ENCODE measurements at places on chromosomes 12 and 14.
A peak's percentile ranks its signal among the peaks of the same experiment; 100 is the strongest.

GRCh38 chr14:24430682-24431568 lies 1.2 kb downstream of the KHNYN start:
- peak; percentile 38 for DNase-seq

- DNase-seq: no peak
Observed at GRCh38 chr12:29103539-29103974, 45.5 kb upstream of the FAR2 start.

- DNase-seq: no peak
Observed at GRCh38 chr12:65923228-65923627, 98.9 kb downstream of the HMGA2 start.

DNA sequence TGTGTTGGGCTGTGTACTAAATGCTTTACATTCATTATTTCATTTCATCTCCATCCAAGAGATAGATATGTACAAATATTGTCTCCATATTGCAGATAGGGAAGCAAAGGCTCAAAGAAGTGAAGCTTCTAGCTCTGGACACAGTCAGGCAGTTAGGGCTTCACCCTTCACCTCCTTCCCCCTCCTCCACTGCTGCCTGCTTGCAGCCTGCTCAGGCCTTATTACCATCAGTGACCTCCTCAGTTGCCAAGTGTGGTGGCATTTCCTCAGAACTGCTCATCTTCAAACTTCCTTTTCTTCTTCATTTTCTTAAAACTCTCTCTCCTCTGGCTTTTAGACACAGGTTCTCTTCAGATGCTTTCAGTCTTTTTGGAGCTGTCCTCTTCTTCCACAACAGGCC lies 4.7 kb upstream of the GPATCH2L start:
- DNase-seq: no peak

GRCh38 chr14:67666750-67667449 lies 7.5 kb downstream of the VTI1B start:
- DNase-seq: no peak

GRCh38 chr12:117069101-117069797 lies 30.0 kb downstream of the TESC start:
- DNase-seq: no peak

DNA sequence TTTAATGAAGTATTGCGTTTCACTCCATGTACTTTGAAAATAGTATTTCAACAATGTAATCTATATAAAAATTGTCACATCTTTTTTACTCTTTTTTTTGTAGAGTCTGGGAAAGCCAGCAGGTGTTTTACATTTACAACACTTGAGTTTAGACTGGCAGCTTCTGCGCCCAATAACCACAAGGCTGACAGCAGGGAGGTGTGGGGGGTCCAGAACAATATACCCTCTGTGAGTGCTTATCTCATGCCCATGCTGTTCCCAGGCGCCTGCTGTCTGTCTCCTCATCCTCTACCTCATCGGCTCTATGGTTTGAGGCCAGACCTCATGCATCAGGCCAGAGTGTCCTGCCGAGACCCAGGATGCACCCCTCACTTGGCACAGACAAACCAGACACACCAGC lies 24.9 kb downstream of the FBRSL1 start:
- no peak for DNase-seq

DNA sequence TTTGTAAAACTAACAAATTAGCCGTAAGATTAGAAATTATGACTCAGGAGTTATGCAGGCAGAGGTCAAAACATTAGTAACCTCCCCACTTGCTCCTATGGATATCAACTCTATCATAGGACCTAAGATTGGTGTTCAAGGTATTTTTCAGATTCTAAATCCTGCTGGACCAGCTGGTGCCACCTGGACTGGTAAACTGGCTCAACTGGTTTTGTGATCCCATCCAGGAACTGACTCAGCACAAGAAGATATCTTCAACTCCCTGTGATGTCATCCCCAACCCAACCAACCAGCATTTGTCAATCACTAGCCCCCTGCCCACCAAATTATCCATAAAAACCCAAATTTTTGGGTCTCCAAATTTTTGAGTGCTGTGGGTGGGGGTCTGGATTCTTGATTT lies 98.1 kb upstream of the OR4E1 start:
- DNase-seq: no peak

- no peak for DNase-seq
Observed at GRCh38 chr12:7303230-7303629, 642 bp upstream of the ACSM4 start.

DNA sequence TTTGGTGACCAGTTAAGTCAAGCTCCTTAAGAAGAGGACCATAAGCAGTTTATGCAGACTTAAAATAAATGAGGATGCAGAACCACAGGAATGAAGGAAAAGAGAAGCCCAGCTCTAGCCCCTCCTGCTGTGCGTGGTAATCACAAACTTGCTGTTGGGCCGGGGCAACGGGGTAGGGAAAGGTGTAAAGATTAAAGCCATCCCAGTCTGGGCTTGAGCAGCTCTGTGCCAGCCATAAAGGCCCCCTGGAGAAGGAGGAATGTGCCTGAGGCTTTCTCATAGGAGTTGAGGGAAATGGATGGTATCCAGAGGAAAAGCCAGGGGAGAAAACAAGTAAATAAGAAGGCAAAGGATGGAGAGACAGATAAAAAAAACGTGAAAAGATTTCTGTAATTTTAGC lies 25.1 kb downstream of the TEP1 start:
- DNase-seq: no peak

DNA sequence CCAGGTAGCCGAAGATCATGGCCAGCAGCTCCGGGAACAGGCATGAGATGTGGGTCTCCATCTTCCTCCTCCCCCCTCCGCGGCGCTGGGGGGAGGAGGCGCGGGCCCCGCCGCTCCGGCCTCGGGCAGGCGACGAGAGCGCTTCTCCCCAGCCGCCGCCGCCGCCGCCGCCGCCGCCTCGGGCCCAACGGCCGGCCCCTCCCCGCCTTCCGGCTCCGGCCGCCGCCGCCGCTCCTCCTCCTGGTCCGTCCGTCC lies 448 bp downstream of the FBXL14 start:
- DNase-seq: no peak

DNA sequence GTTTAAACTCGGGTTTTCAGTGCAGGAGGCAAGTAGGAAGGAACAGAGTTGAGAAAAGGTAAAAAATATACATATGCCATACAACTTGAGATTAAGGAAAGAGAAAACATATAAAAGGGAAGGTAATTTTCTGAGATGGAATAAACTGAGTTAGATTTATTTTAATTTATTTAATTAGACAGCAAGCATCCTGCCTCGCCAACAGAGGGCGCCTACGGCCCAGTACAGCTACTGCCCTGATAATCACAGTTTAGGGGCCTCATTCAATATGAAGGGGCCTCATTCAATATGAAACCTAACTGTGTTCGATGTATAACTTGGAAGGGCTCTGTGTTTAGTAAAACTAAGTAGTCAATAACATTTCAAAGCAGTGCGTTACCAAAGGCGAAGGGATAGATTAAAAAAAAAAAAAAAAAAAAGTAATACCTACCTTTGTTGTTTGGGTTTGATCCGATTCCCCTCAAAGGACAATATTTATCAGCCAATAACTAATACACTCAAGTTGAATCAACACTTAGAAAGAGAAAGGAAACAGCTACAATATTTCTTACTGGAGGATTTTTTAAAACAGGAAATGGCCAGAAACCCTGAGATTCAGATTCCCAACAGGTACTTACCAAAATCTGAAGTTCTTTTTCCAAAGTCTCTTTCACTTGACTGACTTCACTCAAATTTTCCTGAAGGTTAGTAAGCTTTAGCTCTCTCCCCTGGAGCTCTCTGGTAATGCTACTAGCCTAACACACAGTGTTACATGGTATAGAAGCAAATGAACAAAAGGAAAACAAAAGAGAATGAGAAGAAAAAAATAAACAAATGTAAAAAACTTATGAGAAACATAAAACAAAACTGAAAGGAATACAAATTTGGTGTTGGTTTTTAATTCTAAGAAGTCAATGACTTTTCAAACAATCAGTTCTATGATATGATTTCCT lies 70.0 kb upstream of the VPS33A start:
- peak; percentile 3 for DNase-seq

- no peak for DNase-seq
Observed at GRCh38 chr12:19128485-19128884, 1.0 kb upstream of the PLEKHA5 start.

GRCh38 chr12:116303066-116303465 lies 25.6 kb upstream of the MED13L start:
- no peak for DNase-seq

- no peak for DNase-seq
Observed at GRCh38 chr12:40375076-40375475, 150.3 kb downstream of the LRRK2 start.

DNA sequence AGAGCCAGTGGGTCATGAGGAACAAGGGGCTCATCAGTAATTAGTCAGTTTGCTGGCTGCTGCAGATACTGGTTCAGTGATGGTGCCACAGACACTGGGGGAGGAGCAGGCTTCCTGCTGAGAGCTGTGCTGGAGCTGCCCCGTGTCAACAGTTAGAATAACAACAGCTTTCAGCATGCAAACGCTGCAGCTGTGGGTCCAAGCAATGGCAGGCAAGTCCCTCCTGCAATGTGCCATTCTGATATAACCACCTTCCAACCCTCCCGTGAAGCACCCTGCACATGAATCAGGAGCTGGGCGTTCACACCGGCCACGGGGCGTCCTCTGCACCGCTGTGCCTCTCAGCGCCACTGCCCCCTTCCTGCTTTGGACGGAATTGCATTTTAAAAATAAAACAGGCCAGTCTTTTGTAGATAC lies 258.4 kb upstream of the SFSWAP start:
- DNase-seq: no peak

DNA sequence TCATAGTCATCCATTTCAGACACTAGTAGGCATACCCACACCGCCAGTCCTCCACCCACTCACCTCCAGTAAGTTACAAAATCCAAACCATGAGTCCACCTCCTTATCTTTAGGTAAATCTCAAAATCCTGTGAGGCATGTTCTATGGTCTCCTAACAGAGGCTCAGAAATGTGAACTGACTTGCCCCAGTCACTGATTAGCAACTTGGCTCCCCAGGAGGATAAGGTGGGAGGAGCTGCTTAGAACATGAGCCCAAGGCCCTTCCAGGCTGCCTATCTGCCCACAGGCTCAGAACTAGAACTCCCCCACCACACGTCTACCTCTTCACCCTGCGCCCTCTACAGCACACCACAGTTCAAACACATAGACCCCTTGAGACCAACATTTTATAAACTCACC lies 19.9 kb downstream of the SETD3 start:
- DNase-seq: no peak

DNA sequence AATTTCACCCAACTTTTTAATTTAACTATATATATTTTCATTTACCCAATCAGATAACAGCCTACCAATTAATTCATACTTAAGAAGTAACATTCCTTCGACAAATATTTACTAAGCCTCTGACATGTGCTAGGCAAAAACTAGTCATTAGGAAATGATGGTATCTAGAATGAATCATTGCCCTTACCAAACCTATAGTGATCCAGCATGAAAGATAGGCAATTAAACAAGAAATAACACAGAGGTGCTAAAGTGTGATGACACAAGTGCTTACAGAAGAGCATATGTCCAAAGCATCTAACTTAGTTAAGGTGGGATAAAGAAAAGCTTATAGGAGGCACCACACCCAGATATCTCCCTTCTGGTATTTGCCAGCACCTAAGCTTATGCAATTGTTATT lies 166.5 kb upstream of the RASSF8 start:
- DNase-seq: no peak

GRCh38 chr12:104697186-104697585 lies 240.4 kb downstream of the CHST11 start:
- DNase-seq: no peak

DNA sequence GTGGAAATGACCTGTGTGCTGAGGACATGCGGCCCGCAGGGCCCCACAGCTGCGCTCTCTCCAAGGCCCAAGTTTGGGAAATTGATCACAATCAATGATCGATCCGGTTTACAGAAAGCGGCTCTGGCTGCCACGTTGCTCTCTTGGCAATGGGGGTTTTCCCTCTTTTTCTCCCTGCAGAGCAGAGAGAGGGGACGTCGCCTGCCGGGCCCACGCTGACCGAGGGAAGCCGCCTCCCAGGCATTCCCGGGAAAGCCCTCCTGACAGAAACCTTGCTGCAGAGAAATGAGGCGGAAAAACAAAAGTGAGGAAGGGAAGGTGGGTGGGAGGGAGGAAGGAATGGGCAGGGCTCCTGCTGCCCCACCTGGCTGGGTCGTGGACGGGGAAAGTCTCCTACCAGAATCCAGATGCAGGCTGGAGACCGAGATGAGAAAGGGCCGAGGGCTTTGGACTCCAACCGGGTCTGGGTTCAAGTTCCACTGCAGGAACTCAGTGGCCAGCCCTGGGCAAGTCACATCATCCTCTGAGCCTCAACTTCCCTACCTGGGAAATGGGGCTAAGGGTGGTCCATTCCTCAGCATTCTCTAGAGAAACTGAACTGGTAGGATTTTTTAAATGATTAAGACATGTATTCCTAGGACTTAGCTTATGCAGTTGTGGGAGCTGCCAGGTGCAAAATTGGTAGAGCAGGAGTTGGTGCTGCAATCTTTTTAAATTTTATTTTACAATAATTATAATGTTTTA lies 75.5 kb downstream of the PHETA1 start:
- no peak for DNase-seq

GRCh38 chr14:102049258-102050025 lies 37.4 kb downstream of the HSP90AA1 start:
- DNase-seq: no peak

DNA sequence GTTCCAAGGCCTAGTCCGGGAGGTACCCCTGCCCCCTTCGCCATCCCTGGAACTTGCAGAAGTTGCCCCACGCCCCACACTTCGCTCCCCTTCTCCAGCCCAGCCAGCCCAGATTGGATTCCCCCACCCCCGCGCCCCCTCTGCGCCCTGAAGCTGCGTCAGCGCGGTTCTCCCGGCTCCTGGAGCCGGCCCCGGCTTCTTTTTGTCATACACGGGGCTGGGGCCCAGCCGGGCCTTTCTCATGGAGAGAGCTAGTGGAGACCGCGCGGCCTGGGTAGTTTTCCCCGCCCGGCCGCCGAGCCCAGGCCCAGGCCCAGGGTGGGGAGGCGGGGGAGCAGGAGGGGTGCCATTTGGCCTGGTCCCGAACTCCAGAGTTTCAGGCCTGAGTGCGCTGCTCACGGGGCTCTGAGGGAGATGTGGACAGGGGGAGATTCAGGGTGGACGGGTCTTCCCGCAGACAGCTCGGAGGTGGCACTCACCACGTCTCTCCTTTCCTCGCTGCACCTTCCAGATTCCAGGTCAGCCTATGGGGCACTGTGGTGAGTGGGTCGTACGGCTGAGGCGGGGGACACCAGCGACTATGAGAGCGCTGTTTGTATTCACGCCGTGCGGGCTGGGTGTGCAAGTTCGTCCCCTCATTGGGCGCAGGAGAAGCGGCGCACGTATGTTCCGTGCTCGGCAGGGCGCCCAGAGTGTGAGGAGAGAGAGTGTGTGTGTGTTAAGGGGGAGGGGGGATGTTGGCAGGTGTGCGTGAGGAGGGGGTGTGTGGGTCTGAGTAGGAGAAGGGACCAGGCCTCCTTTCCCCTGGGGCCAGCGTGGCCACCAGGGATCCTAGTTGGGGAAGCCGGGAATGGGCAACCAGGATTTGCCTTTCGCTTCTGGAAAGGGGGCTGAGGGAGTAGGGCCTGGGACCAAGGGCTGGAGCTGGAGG lies 785 bp upstream of the LHX5 start:
- DNase-seq: no peak

- no peak for DNase-seq
Observed at GRCh38 chr12:50257236-50258166, 25.8 kb downstream of the LIMA1 start.

Data from activated CD8-positive, alpha-beta memory T cell treated with anti-CD3 and anti-CD28 coated beads for 4 hours (primary cell).